ENCODE measurements at places on chromosomes 5 and 9. TPM values are rescaled to one million over a fixed set of nuclear protein-coding genes. Genes with fewer than 3 reads are reported as not detected.

Gene GRM6
- not detected for total RNA-seq

Gene PHAX
- total RNA-seq: 33.3 TPM

Gene TMEM232
- 3.0 TPM for total RNA-seq

Gene MED7
- total RNA-seq: 14.0 TPM

DNA sequence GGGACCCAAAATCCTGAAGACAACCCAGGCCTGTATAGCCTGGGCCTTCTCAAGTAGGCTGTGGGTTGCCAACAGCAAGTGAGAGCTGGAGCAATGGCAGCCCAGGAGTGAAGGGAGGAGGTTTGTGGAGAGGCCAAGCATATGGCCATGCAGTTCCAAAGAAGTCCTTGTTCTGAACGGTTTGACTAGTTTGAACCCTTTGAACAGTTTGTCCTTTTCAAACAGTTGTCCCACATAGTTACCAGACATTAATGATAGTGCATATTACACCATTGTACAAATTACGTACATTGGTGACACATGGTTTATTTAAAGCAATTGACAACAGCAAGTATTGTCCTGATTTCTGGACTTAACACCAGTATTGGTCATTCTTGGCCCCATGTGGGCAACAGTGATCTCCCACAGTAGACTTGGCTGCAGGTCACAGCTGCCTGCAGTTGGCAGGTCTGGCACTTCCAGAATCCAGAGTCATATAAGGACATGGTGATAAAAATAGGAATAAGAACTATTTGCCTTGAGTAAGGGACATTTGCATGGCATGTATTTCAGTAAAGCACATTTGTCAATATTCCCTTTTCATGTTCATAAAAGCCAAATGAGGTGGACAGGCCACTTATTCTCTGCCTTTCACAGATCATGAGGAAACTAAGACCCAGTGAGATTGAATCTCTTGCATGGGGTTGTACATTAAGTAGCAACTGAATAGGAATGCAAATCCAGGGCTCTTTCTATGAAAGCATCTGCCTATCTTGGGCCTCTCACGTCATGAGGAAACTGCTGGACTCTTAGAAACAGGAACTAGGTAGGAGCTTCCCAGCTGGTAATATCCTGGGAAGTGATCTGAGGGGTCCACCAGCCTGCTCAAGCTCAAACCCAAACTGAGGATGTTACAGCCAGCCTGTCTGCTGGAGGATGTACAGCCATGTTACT lies 30.3 kb downstream of the SLC25A48 start:
- no peak for DNase-seq

DNA sequence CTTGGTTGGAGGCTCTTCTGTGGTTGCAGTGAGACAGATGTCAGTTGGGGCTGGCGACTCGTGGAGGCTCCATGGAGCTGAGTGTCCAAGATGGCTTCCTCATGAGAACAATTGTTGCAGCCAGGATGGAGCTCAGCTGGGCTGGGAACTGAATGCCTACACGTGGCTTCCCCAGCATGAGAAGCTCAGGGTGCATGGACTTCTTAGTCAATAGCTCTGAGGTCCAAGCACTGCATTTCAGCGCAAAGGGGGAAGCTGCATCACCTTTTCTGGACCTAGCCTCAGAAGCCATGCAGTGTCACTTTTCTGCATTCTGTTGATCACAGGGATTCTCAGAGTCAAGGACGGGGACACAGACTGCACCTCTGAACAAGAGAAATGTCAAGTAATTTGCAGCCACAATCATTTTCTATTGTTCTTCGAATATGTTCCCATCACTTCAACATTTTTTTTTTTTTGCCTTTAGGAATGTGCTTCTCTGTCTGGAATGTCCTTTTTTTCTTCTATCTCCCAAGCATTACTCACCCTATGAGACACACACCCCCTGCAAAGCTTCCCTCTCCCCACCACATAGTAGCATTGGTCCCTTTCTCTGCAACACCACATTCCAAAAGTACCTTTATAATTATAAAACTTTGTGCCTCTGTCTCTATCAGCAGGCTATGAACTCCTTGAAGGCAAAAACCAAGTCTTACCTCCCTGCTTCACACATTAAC lies 57.5 kb upstream of the STK32A start:
- DNase-seq: no peak

- no peak for DNase-seq
Observed at GRCh38 chr5:175842951-175843793, 28.2 kb upstream of the CPLX2 start.

DNA sequence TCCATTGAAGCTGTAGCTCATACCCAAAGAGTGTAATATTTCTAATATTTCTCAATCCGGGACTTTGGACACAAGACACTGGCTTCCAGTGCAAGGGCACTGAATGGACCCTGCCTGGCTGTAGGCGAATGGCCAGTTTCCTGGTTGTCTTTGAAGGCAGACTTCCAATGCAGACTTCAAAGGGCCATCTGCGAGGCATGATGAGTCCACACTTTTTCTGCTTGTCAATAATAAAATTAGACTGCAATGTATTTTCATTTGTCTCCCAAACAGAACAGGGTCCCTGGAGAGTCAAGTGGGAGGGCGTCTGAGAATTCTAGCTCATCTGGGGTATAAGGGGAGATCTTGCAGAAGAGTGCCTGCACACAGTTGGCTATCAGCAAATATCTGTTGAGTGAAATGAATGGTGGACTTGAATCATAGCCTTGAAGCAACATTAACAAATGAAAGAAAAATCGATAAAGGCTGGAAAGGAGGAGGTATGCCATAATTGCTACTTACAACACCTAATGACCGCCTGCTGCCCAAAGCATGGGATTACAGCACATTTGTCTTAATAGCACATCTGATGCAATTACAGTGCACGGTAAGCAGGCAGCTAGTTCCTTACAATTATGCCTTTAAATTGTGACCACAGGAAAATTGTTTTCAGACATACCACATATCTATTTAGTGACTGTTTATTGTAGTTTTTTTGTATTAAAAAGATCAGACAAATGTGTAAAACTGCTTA lies 137.5 kb downstream of the ARHGEF28 start:
- DNase-seq: no peak

GRCh38 chr5:119340597-119341218 lies 15.1 kb upstream of the TNFAIP8 start:
- no peak for DNase-seq

- peak; percentile 59 for DNase-seq
Observed at GRCh38 chr5:160434022-160434531, 12.4 kb downstream of the PTTG1 start.

- no peak for DNase-seq
Observed at GRCh38 chr9:110809038-110809595, 140.5 kb downstream of the MUSK start.

DNA sequence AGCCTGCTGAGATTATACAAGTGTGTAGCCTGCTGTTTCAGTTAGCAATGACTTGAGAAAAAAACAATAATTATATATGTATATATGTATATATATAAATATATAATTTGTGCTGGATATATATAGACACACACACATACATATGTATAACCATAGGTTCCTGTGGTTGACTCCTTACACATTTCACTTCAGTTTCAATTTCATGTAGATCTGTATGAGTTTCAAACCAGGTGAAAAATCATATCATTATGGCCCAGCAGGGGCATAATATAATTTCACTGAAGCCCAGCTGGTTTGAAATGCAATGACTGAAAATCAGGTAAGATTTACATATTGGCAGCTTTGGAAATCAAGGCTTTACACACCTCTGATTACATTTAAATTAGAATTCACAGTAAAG lies 690.4 kb upstream of the CDH18 start:
- DNase-seq: no peak

DNA sequence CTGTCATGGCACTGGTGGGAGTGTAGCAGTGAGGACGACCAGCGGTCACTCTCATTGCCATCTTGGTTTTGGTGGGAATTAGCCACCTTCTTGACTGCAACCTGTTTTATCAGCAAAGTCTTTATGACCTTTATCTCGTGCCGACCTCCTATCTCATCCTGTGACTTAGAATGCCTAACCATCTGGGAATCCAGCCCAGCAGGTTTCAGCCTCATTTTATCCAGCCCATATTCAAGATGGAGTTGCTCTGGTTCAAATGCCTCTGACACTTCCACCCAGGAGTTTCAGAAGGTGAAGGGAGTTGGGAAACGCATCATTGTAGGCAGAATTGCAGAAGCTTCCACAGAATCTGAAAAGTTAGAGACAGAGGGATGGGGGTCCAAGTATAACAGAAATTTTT lies 35.4 kb downstream of the SHC3 start:
- no peak for DNase-seq

- peak; percentile 35 for DNase-seq
Observed at GRCh38 chr9:70111042-70111602, 67.5 kb downstream of the MAMDC2 start.

GRCh38 chr5:12477554-12477953 lies 573.3 kb upstream of the CTNND2 start:
- DNase-seq: no peak
